ENCODE measurements at places on chromosomes 7 and 10.
A peak's percentile ranks its signal among the peaks of the same experiment; 100 is the strongest.

DNA sequence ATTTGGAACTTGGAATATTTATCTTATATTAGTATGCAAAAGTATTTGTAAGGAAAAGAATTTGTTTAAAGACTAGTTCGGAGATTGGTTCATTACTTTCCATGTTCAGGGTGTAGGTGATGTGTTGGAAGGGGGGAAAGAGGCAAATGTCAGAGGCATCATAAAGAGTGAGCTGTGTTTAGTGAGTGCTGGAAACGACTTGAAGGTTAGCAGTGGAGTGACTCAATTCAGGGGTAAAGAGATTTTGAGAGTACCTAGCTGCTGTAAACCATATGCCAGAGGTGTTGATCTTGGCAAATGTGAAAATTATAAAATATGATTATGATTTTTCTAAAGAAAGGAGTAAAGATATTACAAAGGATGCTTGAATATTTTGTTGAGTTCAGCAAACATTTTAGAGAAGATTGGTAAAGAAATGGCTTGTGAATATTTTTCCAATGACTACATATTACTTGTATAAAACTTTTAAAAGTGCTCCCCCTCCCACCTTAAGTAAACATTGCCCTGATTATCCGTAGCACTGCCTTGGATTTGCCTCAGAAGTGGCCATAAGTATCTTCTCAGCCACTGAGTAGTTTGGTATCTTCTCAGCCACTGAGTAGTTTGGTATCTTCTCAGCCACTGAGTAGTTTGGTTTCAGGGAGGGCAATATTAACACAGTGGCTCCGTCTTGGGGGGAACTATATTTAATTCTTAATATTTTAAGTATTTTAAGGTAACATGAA, 51.5 kb downstream of the ZNRF2 start:
- H3K4me3 ChIP-seq = peak overlapping the region; percentile 14
- DNase-seq = no peak
- peaks cover 76% of the 10 kb centered on the region for H3K4me1 ChIP-seq
- H3K27me3 ChIP-seq = no peaks in the 10 kb centered on the region
- no peak overlapping the region for H3K27ac ChIP-seq

DNA sequence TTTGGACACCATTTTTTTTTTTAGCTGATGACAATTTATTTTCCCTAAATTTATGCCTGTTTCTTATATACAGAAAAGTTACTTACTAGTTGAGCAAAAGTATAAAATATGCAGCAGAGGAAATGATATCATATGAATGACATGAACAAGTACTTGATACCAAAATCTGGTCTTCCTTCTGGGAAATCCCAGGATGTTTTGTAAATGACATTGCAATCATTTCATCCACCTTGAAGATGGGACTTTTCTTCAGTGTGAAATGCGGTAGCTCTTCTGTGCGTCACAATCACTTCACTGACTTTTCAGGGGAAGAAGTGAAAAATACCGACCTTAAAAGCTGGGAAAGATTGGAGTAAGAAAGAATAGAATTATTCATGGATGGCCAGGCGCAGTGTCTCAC, 23.8 kb downstream of the C1QL3 start:
- no peaks in the 10 kb centered on the region for H3K27me3 ChIP-seq
- DNase-seq = no peak
- peaks cover 6% of the 10 kb centered on the region for H3K36me3 ChIP-seq
- no peak overlapping the region for H3K4me3 ChIP-seq

- DNase-seq = no peak
- no peak overlapping the region for H3K4me3 ChIP-seq
- no peaks in the 10 kb centered on the region for H3K4me1 ChIP-seq
- no peaks in the 10 kb centered on the region for H3K36me3 ChIP-seq
- H3K27me3 ChIP-seq = no peaks in the 10 kb centered on the region
These were observed 102.7 kb downstream of the CSTF2T start for GRCh38 chr10:51596695-51597094.

DNA sequence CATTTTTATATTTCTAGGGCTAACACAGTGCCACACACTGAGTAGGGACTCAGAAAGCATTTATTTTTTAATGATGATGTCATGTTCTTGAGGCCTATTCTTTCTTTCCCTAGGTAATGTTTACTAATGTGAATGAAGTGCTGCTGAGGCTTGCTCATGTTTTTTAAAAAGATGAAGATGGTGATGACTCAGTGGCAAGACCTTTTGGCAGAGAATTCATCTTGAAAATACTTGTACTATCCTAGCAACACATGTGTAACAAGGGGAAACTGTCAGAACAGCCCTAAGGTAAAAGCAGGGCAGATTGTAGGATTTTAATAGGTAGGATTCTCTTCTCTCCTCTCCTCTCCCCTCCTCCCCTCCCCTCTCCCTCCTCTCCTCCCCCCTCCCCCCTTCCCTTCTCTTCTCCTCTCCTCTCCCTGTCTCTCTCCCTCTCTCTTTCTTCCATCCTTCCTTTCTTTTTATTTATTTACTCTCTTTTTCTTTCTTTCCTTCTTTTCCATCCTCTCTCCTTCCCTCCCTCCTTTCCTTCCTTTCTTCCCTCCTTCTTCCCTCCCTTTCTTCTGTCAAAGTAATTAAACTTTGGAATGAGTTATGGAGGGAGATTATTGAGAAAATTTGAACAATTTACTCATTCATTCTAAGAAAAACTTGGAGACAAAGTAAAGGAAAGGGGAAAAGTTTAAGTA, 75.3 kb downstream of the ZNF92 start:
- H3K4me1 ChIP-seq = peaks cover 19% of the 10 kb centered on the region
- peaks cover 3% of the 10 kb centered on the region for H3K36me3 ChIP-seq
- DNase-seq = no peak
- no peaks in the 10 kb centered on the region for H3K27me3 ChIP-seq

- H3K36me3 ChIP-seq = peaks cover 3% of the 10 kb centered on the region
- no peak overlapping the region for H3K4me3 ChIP-seq
- peaks cover 5% of the 10 kb centered on the region for H3K4me1 ChIP-seq
- no peak overlapping the region for H3K27ac ChIP-seq
- no peaks in the 10 kb centered on the region for H3K27me3 ChIP-seq
- no peak for DNase-seq
These were observed 32.2 kb upstream of the CUBN start for GRCh38 chr10:17161775-17162174.

DNA sequence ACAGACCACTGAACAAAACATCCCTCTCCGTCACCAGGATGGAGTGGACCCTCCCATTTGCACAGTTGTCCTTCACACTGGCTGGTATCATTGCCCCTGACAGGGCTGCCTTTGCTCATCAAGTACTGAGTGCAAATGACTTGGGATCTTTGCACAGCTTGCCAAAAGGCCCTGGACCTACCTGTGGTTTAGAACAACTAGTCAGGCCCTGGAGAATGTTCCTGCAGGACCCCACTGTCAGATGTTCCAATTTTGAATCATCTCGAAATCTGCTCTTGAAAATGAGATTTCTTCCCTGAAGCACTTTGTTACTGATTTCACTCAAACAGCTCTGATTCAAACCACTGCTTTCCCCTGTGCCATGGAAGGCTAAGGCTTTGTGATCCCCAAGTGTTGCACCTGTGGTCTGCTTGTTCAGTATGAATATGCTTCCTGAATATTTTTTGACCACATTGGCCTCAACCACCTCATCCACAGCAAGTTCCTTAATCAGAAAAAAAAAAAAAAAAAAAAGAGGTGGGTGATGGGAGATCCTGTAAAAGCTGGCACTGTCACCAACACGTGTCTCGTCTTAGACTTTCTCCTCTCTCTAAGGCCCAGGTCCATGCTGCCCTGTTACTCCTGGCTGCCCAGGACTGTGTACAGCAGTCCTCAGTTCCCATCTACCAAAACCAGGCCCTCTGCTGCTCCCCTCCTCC, 2.7 kb upstream of the AOAH start:
- H3K27ac ChIP-seq = peak overlapping the region; percentile 95
- no peak for DNase-seq
- peaks cover 25% of the 10 kb centered on the region for H3K36me3 ChIP-seq
- peak overlapping the region; percentile 84 for H3K4me3 ChIP-seq

- H3K36me3 ChIP-seq = no peaks in the 10 kb centered on the region
- no peaks in the 10 kb centered on the region for H3K27me3 ChIP-seq
- H3K4me3 ChIP-seq = no peak overlapping the region
- DNase-seq = no peak
These were observed 201.4 kb downstream of the INHBA start for GRCh38 chr7:41501466-41501865.

DNA sequence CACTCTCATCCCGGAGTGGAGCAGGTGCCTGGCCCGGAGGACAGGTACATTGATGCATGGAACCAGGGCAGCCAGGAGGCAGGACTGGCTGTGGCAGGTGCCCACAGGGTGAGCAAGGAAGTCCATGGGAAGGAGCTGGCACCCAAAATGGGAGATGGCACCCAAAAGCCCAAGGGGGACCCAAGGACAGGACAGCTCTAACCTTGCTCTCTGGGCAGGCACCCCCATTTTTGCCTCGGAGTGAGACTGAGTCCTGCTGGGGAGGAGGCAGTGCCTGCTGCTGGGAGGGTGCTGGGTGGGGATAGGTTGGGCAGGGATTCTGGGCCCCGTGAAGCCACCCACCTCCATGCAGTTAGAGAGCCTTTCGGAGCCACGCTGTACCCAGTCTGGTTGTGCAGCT, 234.5 kb downstream of the TCERG1L start:
- H3K4me1 ChIP-seq = no peaks in the 10 kb centered on the region
- no peaks in the 10 kb centered on the region for H3K36me3 ChIP-seq
- H3K27ac ChIP-seq = no peak overlapping the region
- no peak for DNase-seq

DNA sequence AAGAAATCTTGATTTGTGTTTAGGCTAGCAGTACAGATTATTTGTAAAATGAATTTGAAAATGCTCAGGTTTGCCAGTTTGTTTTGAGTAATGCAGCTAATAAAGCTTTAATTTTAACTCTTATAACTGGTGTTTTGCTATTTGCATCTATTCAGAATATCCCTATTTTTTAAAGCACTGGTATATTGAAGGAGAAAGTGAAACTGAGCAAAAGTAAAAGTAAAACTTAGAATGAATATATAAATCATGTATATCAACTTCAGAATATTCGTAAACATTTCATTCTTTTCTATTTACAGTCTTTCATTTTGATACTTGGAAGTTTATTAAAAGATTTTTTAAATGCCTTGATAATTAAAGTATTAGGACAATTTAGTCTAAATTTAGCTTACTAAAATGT, 26.2 kb downstream of the TASOR2 start:
- H3K27me3 ChIP-seq = no peaks in the 10 kb centered on the region
- H3K4me1 ChIP-seq = peaks cover 61% of the 10 kb centered on the region
- H3K4me3 ChIP-seq = peak overlapping the region; percentile 72
- DNase-seq = no peak
- no peaks in the 10 kb centered on the region for H3K36me3 ChIP-seq

DNA sequence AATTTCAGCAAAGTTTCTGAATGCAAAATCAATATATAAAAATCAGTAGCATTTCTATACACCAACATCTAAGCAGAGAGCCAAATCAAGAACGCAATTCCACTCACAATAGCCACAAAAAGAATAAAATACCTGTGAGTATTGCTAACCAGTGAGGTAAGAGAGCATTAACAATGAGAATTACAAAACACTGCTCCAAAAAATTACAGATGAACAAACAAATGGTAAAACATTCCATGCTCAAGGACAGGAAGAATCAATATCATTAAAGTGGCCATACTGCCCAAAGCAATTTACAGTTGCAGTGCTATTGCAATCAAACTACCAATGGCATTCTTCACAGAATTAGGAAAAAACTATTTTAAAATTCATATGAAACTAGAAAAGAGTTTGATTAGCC, 61.5 kb downstream of the HECTD2 start:
- no peak overlapping the region for H3K27ac ChIP-seq
- H3K4me1 ChIP-seq = no peaks in the 10 kb centered on the region
- H3K27me3 ChIP-seq = no peaks in the 10 kb centered on the region
- H3K4me3 ChIP-seq = no peak overlapping the region
- no peak for DNase-seq

- H3K27me3 ChIP-seq = no peaks in the 10 kb centered on the region
- no peak overlapping the region for H3K27ac ChIP-seq
- no peak overlapping the region for H3K4me3 ChIP-seq
- no peaks in the 10 kb centered on the region for H3K36me3 ChIP-seq
These were observed 22.7 kb downstream of the BET1 start for GRCh38 chr7:93981480-93981874.

DNA sequence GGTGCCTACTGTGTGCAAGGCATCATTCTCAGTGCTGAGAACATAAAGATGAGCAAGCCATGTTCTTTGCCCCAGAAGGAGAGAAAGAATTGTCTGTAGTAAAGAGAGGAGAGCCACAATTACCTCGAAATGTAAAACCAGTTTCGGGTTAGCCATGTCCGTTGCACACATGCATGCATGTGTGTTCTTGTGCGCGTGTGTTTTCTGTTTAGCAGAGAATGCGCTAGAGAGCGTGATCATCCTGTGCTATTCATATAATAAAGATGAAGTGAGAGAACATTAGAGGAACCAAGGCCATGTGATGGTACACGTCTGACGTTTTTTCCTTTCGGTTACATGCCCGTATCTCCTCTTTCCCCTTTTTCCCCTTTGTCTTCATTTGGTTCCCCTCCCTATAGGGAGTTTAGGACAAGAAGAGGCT, 158.2 kb downstream of the CELF2 start:
- H3K36me3 ChIP-seq = peaks cover 86% of the 10 kb centered on the region
- H3K27ac ChIP-seq = no peak overlapping the region
- peaks cover 83% of the 10 kb centered on the region for H3K4me1 ChIP-seq
- H3K27me3 ChIP-seq = no peaks in the 10 kb centered on the region

- H3K27ac ChIP-seq = no peak overlapping the region
- H3K4me3 ChIP-seq = no peak overlapping the region
- no peaks in the 10 kb centered on the region for H3K36me3 ChIP-seq
- H3K4me1 ChIP-seq = no peaks in the 10 kb centered on the region
- no peak for DNase-seq
These were observed 4.5 kb upstream of the DGKI start for GRCh38 chr7:137850972-137851945.

DNA sequence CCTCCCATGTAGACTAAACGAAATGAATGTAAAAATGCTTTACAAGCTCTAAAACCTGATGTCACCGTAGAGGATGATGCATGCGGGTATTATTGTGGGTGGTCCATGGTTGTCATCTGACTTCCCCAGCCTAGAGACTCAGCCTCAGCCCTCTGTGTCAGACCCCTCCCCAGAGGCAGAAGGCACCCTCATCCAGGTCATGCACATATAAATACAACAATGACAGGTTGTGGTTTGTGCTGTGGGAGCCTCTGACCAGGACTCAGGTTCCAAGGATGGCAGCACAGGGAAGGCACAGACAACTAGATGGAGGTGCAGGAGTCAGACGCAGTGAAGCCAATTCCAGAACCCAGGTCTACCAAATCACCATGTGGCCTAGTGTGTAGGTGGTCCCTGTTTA, 3.3 kb upstream of the NODAL start:
- peaks cover 11% of the 10 kb centered on the region for H3K4me1 ChIP-seq
- H3K27ac ChIP-seq = no peak overlapping the region
- H3K36me3 ChIP-seq = peaks cover 3% of the 10 kb centered on the region
- H3K27me3 ChIP-seq = peaks cover 60% of the 10 kb centered on the region

- peak overlapping the region; percentile 44 for H3K27ac ChIP-seq
- no peaks in the 10 kb centered on the region for H3K4me1 ChIP-seq
- H3K4me3 ChIP-seq = no peak overlapping the region
- DNase-seq = no peak
- peaks cover 45% of the 10 kb centered on the region for H3K27me3 ChIP-seq
These were observed 56.2 kb upstream of the DPYSL4 start for GRCh38 chr10:132130286-132131265.

Data from effector memory CD8-positive, alpha-beta T cell (primary cell).